ENCODE measurements at places on chromosomes 16 and 17.

DNA sequence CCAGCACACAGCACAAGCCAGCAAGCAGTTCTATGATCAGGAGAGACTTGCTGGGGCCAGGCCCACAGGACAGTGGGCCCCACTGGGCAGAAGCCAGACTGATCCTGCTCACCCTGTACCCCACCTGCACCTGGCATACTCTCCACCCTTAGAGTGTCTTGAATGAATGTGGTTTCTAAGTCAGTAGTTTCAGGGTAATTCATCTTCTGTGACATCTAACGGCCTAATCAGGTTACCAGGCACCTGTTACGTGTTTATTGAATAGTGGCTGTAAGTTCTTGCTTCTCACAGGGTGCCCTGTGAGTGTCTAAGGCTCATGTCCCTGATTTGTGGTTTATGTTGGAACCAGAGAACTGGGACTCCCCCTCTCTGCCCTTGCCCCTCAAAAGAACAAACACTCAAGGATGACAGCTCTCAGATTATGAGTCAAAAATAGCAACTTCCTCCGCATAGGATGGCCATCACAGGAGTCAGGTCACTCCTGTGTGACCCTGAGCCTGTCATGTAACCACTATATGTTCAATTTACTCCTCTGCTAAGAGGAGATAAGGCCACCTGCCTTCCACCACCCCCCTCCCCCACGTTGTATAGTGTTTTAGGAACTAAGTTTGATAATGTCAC, 7.0 kb upstream of the OR2C1 start:
- no peak for DNase-seq

- DNase-seq, result no peak
Measured at GRCh38 chr16:75298267-75298666, 46.8 kb upstream of the BCAR1 start.

- peak; percentile 67 for DNase-seq
Measured at GRCh38 chr17:45852535-45853297, 8.0 kb downstream of the SPPL2C start.

DNA sequence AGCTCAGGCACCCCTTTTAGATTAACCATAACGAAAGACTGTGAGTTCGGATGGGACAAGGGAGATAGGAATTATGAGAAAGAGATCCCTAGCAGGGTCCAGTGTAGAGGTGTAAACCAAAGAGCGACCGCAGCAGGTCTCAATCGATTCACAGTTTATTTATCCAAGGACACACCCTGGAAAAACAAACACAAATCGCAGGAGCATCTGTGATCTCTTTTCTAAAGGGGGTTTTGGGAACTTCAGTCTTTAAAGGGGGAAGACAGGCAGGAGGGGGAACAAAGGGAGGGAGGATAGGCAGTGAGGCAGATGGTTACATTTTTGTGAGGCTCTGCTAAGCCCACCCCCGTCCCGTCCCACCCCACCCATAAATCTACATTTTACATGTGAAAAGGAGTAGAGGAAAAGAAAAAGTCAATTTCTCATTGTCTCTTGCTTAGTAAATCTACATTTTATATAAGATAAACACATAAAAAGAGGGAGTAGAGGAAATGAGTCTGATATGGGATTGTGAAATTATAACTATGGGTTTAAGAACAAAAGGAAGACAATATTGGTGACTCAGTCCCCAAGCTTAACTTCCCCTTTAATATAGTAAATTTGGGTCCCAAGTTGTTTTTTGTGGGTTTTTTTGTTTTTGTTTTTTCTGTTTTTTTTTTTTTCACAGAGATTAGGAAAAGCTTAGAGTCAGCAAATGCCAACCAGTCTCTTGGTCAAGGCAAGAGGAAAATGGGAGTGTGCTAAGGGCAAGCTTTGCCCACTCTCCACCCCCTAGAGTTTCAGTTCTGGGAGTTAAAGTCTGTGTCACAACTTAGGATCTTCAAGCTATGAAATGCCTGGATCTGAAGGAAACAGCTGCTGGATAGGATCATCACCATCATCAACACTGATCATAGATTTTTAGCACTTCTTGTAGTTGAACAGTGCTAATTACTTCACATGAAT, 160.9 kb upstream of the CDH5 start:
- no peak for DNase-seq

- peak; percentile 46 for DNase-seq
Measured at GRCh38 chr17:44095647-44096496, 25.3 kb downstream of the G6PC3 start.

GRCh38 chr17:9890124-9890523, 14.9 kb downstream of the RCVRN start:
- peak; percentile 60 for DNase-seq

All from ACHN (cell line).